Activated naive CD4-positive, alpha-beta T cell (primary cell): ENCODE measurements at places on chromosomes 6 and 20.

DNA sequence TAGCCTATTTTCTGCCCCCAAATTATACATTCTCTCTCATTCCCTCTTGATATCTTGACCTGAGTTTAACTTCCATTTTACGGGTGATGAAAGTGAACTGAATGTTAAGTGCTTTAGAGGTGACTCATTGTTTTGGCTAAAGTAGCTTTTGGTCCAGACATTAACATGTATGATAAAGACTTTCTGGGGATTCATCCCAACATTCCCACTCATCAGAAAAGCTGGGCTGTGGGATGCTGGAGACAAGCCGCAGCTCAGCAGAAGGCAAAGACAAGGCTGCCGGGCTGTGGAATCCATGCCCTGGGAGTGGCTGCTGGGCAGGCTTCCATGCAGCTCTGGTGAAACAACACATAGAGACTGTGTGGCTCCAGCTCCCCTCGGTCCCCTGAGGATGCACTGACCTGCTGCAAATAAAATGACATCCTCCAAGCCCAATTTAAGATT lies 89.9 kb upstream of the SYNDIG1 start:
- DNase-seq = no peak

GRCh38 chr20:10666221-10667076 lies 7.3 kb downstream of the JAG1 start:
- DNase-seq = no peak

DNA sequence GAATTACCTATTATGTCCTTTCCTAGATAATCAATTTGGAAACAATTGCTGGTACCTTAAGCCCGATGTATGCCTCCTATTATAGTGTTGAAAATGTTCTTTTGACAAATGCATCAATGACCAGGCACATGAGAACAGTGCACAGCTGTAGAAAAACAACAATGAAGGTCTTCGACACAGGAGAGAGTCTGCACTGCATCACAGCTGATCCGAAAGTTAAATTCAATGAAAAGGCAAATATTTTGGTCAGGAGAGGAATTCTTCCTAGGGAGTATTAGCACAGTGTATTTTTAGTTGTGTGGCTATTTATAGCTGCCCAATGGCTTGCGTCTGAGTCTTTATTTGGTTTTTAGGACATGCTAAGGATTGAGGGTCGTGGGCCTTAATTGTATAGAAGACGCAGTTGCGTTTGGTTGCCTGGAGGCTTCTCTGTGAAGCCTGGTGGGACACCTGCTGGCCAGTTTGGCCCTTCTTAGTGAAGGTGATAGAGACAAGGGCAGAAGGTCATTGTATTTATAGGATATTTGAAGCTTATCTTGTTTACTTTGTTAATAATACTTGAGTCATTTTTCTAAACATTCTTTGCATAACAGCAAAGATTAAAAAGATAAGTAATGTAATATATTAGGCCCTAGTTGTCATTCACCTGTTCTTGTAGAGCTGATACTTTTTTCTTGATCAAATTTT lies 72.3 kb downstream of the CDYL start:
- no peak for DNase-seq

DNA sequence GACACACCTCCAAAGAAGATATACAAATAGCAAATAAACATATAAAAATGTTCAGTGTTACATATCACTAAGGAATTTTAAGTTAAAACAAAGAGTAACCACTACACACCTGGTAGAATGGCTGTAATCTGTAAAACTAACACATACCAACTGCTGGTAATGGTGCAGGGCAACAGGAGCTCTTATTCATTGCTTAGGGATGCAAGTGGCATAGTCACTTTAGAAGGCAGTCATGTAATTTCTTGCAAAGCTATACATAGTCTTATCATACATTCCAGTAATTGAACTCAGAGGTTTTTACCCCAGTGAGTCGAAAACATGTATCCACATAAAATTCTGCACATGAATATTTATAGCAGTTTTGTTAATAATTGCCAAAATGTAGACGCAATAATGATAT lies 906.8 kb upstream of the CITED2 start:
- DNase-seq = no peak

DNA sequence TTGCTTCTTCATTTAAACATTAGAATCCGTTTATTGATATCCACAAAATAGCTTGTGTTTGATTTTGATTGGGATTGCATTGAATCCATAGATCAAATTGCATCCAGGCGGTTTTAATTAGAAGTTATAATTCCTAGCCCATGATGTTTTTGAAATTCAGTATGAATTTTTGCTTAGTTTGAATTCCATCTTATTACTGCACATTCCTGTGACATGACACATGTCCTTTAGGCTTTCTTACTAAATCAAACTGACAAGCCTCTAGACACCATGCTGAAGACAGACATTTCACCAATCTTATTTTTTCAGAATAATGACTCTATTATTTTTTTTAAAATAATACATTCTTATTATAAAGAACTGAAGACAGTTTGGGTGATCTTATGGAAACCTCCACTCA lies 21.4 kb upstream of the PI16 start:
- no peak for DNase-seq

GRCh38 chr6:17086469-17086868 lies 15.4 kb upstream of the STMND1 start:
- DNase-seq = no peak

DNA sequence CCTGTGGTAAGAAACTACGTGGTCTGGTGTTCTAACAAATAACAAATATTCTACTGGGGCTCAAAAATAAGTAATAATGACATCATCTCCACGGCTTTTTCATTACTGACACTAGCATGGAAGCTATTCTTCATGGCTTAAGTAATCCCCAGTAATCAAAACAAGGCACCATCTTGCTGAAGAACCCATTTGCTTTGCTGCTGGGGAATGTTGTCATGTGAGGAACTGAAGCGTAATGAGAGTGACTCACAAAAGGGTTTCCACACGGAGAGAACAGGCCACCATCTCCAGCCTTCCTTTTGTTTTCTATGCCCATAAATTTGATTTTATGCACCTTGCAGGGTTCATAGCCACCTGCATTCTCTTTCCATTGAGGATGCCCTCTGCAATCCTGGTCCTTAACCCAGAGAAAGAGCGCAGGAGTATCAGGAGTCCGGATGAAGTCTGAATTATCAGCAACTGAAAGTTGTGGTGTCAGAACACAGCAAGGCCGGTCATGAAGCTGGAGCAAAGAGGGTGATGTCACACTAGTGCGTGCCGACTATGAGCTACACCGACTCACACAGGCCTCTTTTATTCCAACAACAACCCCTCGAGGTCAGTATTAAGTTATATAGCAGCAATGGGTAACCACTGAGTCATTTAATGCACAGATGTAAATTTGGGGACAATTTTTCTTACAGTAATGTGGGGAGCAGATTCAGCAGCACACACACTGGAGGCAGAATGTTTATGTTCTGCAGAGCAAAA lies 173.7 kb upstream of the SSTR4 start:
- no peak for DNase-seq

- DNase-seq = no peak
These were observed 77.2 kb downstream of the PFDN4 start for GRCh38 chr20:54284928-54285704.

DNA sequence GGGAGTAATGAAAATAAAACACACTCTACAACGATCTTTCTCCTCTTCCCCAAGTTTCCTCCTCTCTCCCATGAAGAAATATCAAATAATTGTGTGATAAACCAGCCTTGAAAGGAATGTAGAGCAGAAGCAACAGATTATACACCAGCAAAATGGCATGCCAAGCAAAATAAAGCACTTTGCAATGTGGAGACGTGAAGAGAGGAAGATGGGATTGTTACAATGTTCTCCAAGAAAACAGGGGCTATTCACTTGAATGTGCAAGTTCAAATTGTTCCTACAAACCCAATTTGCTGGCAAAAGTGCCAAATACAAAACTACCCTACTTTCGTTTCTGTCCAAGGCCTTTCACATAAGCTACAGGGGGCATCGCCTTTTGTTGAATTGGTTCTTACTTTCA lies 185.1 kb downstream of the PDE7B start:
- DNase-seq = no peak

GRCh38 chr20:46228670-46229069 lies 79.6 kb downstream of the CDH22 start:
- no peak for DNase-seq

GRCh38 chr20:19271879-19272651 lies 59.6 kb downstream of the SLC24A3 start:
- no peak for DNase-seq

GRCh38 chr6:116764961-116765841 lies at the start of gene FAM162B:
FAM162B (minus strand) TSS chr6:116765719; CDS start chr6:116765576, 143 bp downstream.
- DNase-seq = no peak

GRCh38 chr20:56155625-56156024 lies 92.9 kb upstream of the MC3R start:
- DNase-seq = no peak

- no peak for DNase-seq
These were observed 49.0 kb upstream of the TENT5A start for GRCh38 chr6:81801489-81801888.

DNA sequence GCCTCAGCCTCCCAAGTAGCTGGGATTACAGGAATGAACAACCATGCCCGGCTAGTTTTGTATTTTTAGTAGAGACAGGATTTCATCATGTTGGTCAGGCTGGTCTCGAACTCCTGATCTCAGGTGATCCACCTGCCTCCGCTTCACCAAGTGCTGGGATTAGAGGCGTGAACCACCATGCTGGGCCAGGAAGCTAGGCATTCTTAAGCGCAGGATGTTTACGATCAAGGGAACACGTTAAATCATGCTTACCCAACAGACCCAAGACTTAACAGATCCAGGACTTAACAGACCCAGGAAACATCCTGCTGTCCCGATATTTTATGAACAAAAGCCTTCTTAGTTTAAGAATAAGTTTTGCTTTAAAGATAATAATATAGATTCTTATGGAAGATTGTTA lies 9.1 kb downstream of the PTGIS start:
- DNase-seq = no peak

GRCh38 chr6:15131651-15132061 lies 114.2 kb upstream of the JARID2 start:
- DNase-seq = no peak

DNA sequence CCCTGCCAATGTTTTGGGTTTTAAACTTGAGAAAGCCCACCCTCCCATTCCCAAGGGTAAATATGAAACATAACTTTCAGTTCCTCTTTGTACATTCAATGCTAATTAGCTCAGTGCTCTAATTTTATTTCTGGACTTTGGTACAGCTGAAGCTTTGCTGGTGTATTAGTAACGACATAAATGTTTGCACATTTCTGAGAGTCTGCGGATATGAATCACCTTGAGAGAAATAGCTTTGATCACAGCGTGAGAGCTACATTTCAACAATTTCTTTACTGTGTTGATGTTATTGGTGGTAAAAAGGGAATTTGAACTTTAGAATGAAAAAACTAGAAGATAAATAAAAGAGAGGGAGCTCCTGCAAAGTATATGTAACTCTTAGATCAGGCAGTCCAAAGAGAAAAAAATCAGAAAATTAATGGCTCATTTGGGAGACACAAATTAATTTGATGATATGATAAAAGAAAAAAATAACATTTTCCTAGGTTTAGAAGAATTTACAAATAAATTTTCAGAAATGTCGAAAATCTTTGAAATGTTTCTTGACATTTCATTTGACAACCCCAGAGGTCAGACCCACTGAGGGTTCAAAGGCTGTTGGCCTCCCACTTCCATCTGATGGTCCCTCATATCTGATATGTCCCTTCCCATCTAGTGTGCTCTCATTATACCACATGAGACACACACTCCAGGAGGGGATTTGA lies 38.5 kb upstream of the CAP2 start:
- DNase-seq = no peak

DNA sequence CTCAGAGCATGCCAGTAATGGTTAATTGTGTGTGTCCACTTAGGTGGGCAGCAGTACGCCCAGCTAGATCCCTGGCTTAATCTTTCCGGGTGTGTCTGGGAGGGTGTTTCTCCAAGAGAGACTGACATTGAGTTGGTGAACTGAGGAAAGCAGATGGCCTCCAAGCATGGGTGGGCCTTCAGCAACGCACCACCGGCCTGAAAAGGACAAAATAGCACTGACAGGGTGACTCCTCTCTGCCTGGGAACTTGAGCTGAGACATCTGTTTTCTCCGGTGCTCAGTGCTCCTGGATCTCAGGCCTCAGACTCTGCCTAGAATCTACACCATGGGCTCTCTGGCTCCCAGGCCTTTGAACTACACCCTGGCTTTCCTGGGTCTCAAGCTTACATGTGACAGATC lies 43.2 kb downstream of the C6orf118 start:
- no peak for DNase-seq

- DNase-seq = no peak
These were observed 15.0 kb downstream of the PREX1 start for GRCh38 chr20:48812600-48813445.

DNA sequence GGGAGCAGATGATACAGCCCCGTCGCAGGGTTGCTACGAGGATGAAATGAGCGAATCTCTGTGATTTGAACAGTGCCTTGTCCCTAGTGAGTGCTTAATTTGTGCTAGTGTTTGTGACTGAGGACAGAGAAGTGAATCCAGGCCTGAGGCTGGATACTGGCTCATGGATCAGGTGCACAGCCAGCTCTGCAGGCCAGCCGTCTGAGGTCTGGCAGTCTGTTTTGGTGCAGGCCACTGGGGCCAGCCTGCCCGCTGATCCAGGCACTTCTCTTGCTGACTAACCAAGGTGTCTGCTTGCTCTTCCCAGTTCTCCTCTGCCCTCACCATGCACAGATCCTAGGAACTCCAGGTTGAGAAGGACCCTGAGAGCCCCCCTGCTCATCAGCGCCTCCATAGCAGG lies 181.0 kb downstream of the LRFN2 start:
- DNase-seq = no peak

GRCh38 chr6:36516559-36516958 lies 30.7 kb downstream of the STK38 start:
- DNase-seq = no peak

DNA sequence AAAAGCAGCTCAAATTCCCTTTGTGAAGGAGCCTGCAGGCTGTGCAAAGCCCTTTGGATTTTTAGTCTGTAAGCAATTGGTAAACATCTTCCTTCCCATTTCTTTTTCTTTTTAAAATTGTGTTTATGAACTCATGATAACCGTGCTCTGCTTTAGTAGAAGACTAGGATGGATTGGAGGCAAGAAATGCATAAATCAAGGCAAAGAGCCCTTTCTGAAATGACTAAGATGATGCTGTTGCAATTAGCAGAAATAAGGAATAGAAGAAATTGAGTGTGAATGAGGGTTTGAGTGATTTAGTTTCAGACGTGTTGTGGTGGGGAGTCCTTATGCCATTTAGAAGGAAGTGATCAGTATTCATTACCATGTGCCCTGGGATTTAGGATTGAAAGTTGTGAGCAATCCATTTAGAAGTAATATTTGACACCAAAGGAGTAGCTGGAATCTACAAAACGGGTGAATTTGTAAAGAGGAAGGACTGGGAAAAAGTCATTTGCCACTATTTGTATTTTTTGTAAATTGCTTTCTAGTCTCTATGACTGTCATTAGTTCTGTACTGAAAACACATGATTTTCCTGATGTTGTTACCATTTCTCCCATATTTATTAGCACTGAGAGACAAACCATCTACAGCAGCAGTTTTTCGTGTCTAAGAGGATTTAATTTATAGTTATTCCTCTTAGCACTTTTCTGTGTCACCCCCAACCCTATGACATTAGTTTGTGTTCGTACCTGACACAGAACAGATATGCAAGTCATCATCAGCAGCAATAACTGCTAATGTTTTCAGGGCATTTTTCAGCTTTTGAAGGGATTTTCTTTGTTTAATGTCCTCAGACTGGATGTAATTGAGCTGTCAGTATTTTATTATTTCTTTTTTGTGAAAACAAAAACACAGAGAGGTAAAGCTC lies 265.0 kb downstream of the UTRN start:
- no peak for DNase-seq
